ENCODE measurements at places on chromosomes 3 and 15.

DNA sequence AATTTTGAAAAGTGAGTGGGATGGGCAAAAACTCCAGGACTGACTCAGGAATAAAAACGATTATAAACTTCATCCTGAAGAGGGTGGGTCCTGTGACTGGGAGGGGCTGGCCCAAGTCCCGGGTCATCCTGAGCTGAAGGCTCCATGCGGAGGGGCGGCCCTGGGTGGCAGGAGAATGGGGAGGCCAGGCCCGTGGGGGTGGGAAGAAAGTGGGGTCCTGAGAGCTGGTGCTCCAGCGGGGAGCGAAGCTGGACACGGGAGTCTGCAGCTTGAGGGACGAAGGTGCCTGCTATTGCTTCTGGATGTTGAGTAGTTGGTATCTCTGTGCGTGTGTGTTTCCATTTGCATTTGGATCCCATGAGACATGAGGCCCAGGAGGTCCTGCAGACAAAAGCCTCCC is 4.7 kb upstream of the OCA2 start:
- DNase-seq, result no peak

DNA sequence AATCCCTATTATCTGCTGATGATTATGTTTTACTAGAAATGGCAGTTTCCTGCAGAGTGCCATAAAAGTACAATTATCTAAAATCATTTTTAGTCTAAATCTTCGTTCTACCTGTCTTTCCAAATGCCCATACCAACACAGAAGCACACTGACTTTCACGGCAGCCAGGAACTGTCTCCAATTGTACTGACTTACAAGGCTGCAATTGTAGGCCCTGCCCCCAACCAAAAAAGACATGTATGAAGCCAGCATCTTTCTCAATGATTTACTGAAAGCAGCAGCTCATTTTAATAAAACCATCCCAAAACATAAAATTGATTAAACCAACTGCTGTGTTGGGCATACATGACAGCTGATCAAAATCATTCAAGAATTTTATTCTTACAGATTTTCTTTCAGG is 119.0 kb downstream of the TBC1D5 start:
- DNase-seq, result no peak

DNA sequence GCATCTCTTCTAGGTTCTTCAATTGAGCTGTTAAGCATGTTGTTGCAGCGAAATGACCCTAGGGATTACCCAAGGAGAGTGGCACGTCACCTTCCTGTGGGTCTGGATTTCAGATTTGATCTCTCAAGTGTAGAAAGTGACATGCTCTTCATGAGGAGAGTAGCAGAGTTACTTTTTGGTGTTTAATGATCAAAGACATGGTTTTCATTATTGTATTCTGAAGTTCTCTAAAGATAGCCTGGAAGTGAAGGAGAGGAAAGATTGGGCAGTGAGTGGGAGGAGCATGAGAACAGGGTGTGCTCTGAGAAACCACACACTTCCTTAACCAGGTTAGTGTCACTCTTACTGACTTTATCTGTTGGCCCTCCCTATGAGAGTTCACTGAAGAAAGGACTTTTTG is 153.6 kb downstream of the AKAP13 start:
- DNase-seq, result no peak

GRCh38 chr3:188431553-188431952 is 277.6 kb downstream of the LPP start:
- no peak for DNase-seq

DNA sequence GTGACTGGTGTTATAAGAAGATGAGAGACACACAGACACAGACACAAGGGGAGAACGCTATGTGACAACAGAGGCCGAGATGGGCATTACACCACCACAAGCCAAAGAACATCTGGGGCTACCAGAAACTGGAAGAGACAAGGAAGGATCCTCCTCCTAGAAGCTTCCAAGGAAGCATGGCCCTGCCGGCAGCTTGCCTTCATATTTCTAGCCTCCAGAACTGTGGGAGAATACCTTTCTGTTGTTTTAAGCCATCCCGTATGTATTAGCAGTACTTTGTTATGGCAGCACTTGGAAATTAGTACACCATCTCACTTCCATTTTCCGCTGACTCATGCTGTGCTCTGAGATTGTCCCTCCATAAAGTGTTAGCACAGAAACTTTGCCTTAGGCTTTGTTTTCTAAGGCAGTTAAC is 38.7 kb upstream of the CA12 start:
- no peak for DNase-seq

- DNase-seq, result no peak
Measured at GRCh38 chr15:96392380-96393208, 62.1 kb downstream of the NR2F2 start.

- no peak for DNase-seq
Measured at GRCh38 chr3:137948400-137949072, 61.4 kb upstream of the CLDN18 start.

DNA sequence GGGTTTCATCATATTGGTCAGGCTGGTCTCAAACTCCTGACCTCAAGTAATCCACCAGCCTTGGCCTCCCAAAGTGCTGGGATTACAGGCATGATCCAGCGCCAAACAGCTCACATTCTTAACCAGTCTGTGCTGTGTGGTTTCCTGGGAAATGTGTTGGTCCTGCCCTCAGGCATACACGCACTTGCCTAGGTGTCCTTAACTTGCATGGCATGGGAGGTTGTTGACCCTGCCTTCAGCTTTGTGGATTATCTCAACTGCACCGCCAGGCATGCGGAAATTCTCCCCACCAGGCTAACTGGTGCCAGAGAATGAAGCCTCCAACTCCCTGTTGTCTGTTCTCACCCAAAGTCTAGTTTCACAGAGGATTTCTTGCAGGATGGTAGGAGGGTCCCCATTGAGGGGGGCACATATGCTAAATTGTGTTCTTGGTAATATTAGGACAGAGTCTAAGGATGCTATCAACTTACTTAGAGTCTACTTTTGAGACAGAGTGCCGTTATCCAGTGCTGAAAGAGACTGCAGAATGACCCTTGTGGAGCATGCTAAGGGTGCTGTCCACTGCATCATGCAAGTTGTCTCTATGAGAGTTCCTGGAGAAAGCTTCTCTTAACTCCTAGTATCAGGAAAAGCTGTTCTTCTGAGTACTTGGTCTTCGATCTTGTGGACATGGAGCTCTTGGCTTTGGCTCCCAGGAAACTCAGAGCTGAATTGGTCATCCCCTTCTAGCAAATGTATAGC is 61.6 kb upstream of the EIF1B start:
- DNase-seq, result no peak

- no peak for DNase-seq
Measured at GRCh38 chr3:100144255-100144866, 30.1 kb upstream of the FILIP1L start.

DNA sequence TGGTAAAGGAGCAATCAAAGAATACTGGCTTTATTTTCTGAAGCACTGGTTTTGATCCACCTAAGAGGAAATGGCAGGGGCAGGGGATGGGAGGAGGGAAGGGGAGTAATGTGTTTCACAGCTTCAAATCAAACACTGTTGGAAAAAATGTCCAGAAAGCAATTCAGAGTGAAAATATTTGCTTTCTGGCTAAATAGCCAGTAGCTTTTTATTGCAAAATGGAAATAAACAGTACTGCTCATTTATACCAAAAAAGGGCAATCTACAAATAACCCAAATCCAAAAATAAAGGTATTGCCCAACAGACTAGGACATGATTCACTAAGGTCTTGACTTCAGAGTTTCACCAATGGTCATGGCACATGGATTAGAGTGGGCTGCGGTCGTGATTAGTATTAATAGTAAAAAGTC is 279.3 kb upstream of the THBS1 start:
- no peak for DNase-seq

Measured in D721Med (cell line).